SIG-M5 (cell line): ENCODE measurements at places on chromosomes 1 and 21.

DNA sequence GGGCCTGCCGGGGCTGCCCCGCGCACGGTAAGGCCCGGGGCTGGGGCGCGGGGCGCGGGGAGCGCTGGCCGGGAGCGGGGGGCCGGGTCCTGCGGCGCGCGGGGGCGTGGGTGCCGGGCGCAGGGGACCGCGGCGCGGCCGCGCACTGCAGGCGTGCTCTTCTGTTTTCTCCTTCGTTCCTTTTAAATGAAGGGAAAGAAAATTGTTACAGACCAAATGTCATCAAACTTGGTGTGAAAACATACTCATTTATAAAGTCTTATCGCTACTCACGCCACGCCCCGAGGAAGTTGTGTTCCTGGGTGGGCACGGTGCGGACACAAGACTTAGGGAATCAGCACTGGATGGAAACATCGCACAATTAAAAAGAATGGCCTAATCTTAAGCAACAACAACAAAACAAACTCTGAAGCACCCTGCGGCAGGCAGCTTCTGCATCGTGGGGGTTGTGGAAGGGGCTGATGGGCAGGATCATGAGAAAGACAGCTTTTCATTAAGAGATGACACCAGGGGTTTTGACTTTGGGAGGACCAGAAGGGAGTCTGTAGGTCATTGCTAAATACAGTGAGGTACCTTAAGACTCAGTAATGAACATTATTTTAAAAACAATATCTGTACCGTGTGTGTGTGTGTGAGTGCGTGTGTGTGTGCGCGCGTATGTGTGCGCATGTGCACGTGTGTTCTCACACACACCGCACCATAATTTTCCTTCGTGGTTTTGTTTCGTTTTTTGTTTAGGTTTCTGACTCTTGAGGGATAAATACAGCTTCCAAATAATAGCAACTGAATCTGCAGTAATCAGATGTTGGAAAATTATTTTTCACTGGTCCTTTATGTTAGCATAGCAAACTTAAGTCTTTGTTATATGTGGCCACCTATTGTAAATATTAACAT lies 548 bp downstream of the B3GALT5 start:
- DNase-seq, result no peak

- DNase-seq, result no peak
Observed at GRCh38 chr21:27673581-27673980, 706.7 kb upstream of the ADAMTS5 start.

DNA sequence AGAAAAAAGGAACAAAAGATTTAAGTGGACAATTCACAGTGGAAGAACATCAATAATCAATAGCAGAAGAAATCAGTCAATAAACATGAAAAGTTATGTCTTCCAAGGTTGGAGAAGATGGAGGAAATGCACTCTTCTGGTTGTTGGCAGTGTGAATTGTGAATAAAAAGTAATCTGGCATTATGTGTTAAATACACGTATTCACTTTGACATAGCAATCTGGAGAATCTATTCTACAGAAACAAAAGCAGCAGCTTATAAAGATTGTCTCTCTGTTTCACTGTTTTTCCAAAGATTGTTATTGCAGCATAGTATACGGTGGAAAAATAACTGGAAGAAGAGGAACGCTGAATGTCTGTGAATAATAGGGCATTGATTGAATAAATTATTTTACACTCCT lies 169.4 kb downstream of the NEK7 start:
- no peak for DNase-seq

DNA sequence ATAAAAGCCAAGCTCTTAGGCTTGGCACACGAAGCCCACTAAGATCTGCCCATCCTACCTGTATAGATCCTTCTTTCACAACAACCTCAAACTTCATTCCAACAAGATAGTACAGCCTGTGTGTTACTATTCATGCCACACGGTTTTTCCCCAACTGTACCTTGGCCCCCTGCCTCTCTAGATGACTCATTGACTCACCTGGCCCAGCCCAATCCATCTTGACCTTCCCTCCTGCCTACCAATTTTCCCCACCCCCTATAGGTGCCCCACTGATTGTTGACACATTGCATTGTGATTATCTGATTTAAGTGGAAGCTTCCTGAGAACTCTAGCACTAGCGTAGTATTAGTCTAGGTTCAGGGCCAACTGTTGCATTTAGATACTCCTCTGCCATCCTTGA lies 2.0 kb upstream of the CD101 start:
- DNase-seq, result no peak

DNA sequence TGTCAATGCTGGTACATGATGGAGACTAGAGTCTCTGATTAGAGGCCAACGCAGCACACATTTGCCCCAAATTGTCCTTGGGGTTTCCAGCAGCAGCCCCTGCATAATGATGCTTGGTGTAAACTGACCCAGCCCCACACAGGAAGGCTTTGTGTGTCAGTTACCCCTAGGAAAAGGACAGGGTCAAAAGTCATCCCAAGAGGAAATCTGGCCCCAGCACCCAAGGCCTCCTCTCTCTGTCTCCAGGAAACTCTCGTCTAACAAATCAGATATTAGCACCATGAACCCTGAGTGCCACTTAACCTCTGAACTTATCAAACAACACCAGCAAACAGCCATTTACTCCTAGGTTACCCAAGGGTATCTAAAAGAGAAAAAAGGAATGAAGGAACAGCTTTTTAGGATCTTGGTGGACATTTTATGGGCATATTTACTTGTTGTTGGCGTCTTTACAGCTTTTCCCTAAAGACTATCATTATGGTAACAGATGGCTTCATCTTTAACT lies 84.5 kb downstream of the PSMG1 start:
- DNase-seq, result no peak

GRCh38 chr1:36342426-36343185 lies 19.2 kb upstream of the EVA1B start:
- no peak for DNase-seq
